ENCODE measurements at places on chromosomes 7 and 10.

DNA sequence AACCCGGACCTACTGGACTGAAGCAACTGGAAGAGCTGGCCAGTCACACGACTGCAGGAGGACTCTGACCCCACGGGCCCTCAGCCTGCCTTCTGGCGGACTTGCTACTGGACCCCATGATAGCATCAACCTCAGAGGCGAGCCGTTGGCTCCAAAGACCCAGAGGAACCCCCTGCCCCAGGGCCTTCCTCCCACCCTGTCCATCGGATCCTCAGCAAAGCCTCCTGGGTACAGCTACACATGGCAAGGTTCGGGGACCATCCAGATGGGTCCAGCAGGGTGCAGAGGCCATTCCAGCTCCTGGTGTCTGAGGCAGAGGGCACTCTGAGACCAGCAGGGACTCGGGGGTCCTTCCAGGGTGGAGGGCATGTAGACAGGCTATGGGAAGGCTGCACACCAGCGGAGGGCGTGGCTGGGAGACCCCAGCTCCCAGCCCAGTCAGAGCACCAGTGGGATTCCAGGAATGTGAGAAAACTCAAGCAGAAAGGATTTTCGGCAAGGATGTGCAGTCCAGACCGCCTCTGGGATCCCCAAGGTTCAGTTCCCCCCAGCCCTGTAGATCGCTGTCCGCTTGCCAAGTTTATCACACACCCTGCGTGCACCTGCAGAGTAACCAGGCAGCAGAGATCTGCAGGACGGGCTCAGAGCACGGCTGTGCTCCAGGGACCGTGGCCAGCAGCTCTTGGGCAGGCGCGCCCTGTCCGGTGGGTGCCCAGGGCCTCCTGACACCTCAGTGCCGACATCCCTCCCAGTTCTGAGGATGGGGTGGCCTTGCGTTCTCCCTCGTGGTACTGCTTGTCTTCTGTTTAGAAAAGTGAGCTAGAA lies 89.8 kb upstream of the PPP2R2D start:
- DNase-seq: no peak

DNA sequence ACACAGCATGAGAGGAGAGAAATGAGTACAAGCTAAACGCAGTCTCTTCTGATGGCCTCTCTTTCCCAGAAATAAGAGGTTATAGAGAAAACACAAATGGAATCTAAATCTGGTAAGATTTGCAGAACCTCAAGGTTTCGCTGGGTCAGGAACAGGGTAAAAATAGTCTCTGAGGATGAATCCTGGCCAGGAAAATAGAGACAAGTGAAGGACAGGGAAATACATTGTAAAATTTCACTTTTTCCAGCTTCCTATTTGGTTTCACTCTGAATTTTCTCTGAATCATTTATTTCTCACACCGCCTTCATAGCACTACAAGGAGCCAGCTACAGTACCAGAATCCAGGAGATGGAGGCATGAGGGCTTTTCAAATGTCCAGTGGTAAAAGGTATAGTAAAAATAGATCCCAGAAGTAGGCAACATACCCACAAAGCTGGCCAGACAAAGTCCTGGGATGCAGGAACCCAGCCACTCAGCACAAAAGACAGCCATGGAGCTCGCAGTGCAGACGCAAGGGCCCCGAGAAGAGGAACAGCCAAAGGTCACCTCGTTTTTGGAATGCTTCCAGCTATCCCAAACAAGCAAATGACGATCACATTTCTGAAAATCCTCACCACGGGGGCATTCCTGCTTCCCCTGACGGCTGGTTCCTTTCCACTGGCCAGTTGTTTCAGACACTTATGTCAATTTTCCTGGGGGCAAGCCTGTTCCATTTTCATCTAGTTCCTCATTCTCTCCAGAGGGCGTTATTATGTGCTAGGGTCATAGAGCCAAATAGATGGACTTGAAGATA lies 21.5 kb upstream of the IKZF1 start:
- no peak for DNase-seq

- DNase-seq: no peak
Measured at GRCh38 chr10:24737001-24737400, 13.3 kb upstream of the ARHGAP21 start.

GRCh38 chr7:77797734-77798393 lies 370 bp downstream of the TMEM60 start:
- no peak for DNase-seq

All from C1 segment of cervical spinal cord (tissue), 14 donors.